Activated naive CD4-positive, alpha-beta T cell treated with anti-CD3 and anti-CD28 coated beads, Interleukin-2, amount 10 ng/mL, durations not matched to agents 7 days and 5 days (primary cell): ENCODE measurements at places on chromosomes 1 and 21.
A peak's percentile ranks its signal among the peaks of the same experiment; 100 is the strongest.

DNA sequence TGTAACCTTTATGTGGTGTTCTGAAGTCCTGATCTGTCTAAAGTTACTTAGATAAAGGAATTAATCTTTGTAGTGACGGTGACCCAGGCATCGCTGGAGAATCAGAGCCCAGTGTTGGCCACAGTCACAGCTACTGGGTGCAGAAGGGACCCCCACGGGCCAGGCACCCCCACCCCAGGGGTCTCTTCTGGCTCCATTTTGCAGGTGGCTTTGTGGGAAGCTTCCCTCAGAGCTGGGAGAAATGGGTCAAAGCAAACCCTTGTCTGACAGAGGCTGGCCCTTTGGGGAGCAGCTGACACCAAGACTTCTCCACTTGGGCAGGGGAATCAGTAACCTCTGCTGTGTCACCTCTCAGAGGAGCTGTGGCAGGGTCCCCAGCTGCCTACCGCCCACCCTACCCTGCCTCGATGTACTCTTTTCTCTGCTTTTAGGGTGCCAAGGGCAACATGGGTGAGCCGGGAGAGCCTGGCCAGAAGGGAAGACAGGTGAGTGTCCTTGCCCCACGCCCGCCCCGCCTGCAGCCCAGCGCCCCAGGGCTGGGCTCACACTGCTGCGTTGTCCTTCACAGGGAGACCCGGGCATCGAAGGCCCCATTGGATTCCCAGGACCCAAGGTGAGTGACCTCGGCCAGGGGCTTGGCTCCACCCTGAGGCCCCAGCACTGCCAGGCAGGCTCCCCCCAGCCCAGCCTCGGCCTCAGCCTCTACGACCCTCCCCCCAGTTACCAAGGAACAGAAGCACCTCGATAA, 17.7 kb downstream of the COL6A2 start:
- DNase-seq = peak; percentile 8

- DNase-seq = no peak
Measured at GRCh38 chr1:180916012-180916770, 3.5 kb downstream of the KIAA1614 start.

GRCh38 chr1:110339407-110340206, 430 bp downstream of the RBM15 start:
- DNase-seq = peak; percentile 71

DNA sequence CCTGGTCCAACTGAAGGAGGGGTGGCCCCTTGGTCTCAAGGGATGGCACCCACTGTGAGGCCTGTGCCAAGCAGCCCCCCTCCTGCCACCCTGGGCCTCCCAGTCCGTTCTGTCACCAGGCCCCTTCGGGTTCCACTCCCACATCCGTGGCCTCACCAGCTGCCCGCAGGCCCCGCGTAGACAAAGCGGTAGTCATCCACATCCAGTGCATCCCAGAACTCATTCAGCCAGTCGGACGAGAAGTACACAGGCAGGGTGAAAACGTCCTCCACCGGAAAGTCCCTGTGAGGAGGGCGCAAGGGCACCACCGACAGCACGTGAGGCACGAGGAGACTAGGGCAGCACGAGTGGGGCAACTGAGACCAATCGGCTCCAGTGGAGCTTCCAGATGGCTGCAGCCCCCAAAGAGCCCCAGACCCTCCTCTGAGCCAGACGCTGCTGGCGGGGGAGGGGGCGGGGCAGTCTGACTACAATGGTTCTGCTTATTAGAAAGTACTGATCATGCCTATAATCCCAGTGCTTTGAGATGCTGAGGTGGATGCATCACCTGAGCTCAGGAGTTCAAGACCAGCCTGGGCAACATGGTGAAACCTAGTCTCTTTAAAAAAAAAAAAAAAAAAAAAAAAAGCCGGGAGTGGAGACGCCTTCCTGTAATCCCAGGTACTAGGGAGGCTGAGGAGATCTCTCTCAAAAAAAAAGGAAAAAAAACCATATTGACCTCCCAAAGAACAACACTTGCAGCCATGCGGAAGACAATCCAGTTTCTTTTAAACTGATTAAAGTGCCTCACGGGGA, 1.2 kb downstream of the JMJD4 start:
- DNase-seq = no peak

DNA sequence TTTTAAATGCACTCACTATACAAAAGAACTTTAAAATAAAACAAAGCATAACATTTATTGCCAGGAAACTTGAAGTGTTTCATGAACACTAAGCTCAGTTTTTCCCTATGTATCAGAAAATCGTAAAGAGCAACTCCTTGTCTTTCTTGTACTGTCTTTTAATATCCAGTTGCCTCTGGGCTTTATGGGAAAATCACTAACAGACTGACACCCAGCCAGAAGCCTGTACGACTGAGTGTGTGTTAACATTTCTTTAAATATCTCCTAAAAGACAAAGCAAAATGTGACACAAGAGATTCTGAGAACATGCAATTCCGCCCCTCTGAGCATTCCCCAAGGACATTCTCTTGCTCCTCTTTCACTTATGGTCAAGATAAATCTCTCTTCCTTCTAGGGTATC, 347.5 kb upstream of the DPYD start:
- DNase-seq = no peak

DNA sequence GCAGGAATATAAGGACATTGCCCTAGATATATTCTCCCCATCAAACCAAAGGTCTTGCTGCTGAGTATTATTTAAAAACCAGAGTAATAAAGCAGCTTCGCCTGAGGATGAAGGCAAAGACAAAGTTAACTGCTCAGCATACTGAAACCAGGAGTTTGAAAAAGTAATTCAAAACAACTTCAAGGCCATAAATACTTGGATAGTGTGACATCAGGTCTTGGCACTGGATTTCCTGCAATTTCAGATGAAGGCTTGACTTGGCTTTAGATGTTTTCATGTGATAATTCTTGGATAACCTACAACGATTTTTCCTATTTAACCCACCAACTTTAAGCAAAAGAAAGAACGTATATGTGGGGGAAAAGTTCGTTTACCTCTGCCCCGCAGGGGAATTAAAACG, 10.6 kb downstream of the SOD1 start:
- no peak for DNase-seq

DNA sequence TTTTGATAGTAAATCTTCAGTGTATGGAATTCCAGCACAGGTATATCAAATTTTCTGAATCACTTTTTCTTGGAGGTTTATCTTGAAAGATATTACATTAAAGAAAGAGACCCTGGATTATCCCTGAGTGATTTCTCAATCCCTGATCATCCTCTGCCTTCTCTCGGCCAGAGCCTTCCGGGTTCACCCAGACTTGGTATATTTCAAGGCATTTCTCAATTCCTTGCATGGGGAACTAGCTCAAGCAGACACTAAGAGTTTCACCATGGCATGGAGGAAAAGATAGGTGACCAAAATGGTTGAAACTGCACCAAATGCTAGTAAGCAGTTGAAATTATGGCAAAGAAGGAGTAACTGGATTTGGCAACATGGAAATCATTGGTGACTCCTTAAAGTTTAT, 5.7 kb downstream of the VAMP4 start:
- DNase-seq = no peak

DNA sequence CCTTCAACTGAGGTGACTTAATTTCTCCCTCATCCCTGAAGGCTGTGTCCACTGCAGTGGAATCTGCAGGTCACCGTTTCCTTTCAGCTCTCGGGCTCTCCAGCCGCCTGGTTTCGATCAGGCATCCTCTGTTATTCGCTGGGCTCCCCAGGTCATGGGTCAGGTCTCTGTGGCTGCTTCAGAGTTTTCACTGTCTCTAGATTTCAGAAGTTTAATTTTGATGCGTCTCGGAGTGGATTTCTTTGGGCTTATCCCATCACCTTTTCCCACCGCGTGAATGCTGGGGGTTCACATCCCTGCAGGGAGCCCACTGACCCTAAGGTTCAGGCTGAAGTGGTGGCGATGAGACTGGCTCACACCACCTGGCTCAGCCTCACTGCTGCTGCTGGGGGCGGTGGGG, 3.3 kb downstream of the ACTRT2 start:
- no peak for DNase-seq

DNA sequence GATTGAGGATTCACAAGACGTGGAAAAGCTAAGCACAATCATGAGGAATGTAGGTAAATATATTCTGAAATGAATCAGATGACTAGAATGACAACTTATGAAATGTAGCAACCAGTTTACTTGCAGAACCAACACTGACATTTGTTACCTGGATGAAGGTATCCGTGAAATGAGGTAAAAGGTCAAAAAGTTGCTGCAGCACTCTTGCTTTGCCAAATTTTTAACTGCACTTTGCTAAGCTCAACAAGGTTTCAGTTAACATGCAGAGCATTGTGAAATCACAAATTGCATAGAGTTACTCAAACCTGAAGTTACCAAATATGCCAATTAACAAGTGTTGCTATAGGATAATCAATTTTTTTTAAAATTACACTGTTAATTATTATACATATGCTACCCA, 1280.1 kb downstream of the KCNT2 start:
- no peak for DNase-seq

GRCh38 chr21:20631633-20632032, 366.6 kb upstream of the NCAM2 start:
- no peak for DNase-seq

GRCh38 chr1:108685529-108685928, 6.6 kb upstream of the PRPF38B start:
- DNase-seq = no peak

DNA sequence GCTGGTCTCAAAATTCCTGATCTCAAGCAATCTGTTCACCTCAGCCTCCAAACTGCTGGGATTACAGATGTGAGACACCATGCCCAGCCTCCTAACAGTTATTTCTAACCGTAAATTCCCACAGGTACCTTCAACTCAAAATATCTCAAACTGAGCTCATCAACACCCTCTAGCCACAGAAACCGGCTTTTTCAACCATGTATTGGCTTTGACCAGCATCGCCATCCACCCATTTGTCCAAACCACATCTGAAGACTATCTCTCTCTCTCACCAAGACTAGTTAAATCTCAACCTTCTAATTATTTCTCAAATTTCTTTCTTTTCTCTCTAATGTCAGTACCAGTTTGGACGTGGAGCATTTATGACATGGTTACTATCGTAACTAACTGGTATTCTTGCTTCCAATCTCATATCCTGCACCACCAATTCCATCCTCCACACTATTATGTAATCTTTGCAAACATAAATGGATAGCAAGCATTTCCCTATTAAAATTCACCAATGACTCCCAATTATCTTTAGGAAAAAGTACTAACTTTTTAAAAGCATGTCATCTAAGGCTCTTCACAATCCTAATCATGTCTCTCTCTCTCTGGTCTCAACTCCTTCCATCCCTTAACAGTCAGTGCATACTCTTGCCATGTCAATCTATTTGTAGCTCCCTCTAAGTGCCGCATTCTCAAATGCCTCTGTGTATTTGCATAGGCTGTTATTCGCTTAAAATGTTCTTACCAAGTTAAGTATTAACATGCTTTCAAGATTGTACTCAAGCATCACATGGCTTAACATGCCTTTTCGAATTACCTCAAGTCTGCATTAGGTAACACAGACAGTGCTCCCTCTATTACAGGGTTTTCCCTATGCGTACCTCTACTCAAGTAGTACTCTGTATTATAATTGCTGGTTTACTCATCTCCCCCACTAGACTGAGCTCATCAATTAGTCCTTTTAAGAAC, 18.1 kb downstream of the RSBN1 start:
- no peak for DNase-seq

DNA sequence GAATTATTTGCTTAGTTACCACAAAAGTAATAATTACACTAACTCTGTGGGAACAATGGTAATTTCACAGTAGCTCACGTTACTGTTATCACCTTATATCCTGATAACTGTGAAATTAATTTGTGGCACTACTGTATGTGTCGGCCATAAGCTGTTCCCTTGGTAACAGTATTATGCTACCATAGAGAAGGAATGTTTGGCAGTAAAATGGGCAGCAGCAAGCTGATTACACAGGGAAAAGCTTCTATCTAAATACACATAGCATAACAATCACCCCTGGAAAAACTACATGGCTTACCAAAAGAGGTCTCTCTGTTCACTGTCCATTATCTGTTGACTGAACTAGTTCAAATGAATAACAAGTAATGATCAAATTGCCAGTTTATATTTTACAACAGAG, 124.1 kb downstream of the DPYD start:
- no peak for DNase-seq
